Testis (tissue), 5 donors: ENCODE measurements at places on chromosomes 1 and 21. TPM values are rescaled to one million over a fixed set of nuclear protein-coding genes. Genes with fewer than 3 reads are reported as not detected.

- H3K27me3 ChIP-seq = no peaks in the 10 kb centered on the region
- no peak overlapping the region for H3K4me3 ChIP-seq
- H3K36me3 ChIP-seq = no peaks in the 10 kb centered on the region
- DNase-seq = no peak
- H3K4me1 ChIP-seq = no peaks in the 10 kb centered on the region
These were observed 14.0 kb downstream of the LAPTM5 start for GRCh38 chr1:30743584-30744059.

DNA sequence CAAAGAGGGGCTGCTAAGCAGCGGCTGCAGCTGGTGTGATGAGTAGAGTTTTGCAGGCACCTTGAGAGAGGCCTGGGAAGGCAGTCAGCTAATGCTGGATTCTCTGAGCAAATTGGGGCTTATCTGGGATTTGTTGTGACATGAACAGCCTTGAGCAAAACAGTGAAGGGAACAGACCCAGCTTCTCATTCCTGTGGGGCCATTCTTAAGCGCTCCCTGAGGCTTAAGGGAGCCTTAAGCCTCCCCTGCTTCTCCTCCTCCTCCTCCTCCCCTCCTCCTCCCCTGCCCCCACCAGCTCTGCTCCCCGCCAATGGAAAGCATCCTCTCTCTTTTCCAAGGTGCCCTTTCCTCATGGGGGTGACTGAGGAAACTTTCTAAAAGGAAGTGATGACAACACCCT is 21.3 kb downstream of the HMGCS2 start:
- no peaks in the 10 kb centered on the region for H3K27me3 ChIP-seq
- H3K36me3 ChIP-seq = no peaks in the 10 kb centered on the region
- peaks cover 24% of the 10 kb centered on the region for H3K4me1 ChIP-seq
- H3K27ac ChIP-seq = peak overlapping the region; percentile 15
- H3K4me3 ChIP-seq = no peak overlapping the region

- H3K27ac ChIP-seq = no peak overlapping the region
- H3K27me3 ChIP-seq = no peaks in the 10 kb centered on the region
- H3K4me3 ChIP-seq = no peak overlapping the region
These were observed 19.7 kb upstream of the CHI3L1 start for GRCh38 chr1:203206129-203206687.

The DENND2C gene
- total RNA-seq = 15.0 TPM

The RCSD1 gene
- 24.7 TPM for total RNA-seq
